CD8-positive, alpha-beta memory T cell (primary cell): ENCODE measurements at places on chromosomes 2 and 18. TPM values are rescaled to one million over a fixed set of nuclear protein-coding genes. Genes with fewer than 3 reads are reported as not detected.

DNA sequence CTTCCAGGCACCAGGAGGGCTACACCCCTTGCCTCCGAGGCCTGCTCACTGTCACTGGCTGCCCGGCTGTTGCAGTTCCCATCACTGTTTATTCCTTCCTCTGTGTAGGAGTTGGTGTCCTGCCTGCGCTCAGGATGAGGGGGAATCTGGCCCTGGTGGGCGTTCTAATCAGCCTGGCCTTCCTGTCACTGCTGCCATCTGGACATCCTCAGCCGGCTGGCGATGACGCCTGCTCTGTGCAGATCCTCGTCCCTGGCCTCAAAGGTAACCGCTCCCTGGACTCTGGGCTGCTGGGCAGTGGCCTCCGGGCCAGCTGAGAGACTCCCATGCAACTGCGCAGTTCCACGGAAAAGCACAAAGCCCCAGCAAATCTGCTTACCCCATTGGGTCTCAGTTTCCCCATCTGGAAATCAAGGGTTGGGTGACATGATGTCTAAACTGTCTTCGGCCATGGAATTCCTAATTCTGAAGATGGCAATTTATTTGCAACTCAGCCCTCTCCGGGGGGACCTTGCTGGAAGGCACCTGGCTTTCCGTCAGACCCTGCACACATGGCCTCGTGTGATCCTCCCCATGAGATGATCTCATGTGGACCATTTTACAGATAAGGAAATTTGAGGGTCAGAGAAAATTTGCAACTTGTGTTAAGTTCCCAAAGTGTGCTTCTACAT, 9.4 kb downstream of the COLEC11 start:
- DNase-seq: no peak
- no peaks in the 10 kb centered on the region for H3K4me1 ChIP-seq
- H3K36me3 ChIP-seq: no peaks in the 10 kb centered on the region
- H3K27ac ChIP-seq: no peak overlapping the region
- H3K4me3 ChIP-seq: no peak overlapping the region

Gene DSEL
- total RNA-seq: 0.46 TPM

Gene DIPK1C
- total RNA-seq: not detected

DNA sequence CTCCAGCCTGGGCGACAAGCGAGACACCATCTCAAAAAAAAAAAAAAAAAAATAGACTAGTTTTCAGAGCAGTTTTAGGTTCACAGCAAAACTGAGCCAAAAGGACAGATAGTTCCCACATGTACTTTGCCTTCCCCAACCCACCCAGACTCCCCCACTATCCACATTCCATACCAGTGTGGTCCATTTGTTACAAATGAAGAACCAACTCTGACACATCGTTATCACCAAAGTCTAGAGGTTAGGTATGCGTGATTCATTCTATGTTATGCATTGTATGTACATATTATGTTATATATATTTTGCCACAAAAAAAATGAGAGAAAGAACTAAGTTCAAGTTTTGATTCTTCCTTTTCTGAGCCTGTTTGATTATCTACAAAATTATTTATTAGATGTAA, 3.5 kb downstream of the DUSP11 start:
- no peak overlapping the region for H3K4me3 ChIP-seq
- DNase-seq: no peak
- no peaks in the 10 kb centered on the region for H3K27me3 ChIP-seq
- peaks cover 14% of the 10 kb centered on the region for H3K4me1 ChIP-seq

Gene TSPYL6
- total RNA-seq: not detected

DNA sequence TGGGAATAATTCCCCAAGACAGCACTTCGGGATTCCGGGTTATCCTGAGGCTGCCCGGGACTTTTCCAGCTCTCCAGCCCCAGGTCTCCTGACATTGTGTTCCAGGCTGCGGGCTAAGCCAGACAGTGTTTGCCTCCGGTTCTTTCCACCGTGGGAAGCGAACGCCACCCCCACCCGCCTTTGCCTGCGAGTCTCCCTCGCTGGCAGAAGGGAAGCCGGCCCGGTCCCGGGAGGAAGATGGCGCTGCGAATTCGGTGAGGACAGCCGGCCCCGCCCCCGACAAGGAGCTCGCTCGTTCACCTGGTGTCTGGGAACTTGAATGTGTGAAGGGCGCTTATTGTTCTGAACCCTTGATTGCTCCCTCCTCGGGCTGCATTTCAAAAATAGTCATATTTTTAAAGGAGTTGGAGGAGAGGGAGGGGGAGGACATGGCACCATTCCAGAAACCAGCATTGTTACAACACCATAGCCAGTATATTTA, 2.9 kb downstream of the LRATD1 start:
- H3K4me1 ChIP-seq: no peaks in the 10 kb centered on the region
- peaks cover 13% of the 10 kb centered on the region for H3K27me3 ChIP-seq
- no peaks in the 10 kb centered on the region for H3K36me3 ChIP-seq
- DNase-seq: no peak

- no peak overlapping the region for H3K27ac ChIP-seq
- peaks cover 7% of the 10 kb centered on the region for H3K36me3 ChIP-seq
- no peak for DNase-seq
- no peak overlapping the region for H3K4me3 ChIP-seq
- no peaks in the 10 kb centered on the region for H3K4me1 ChIP-seq
These were observed 56.1 kb downstream of the RHBDD1 start for GRCh38 chr2:226891780-226892590.

DNA sequence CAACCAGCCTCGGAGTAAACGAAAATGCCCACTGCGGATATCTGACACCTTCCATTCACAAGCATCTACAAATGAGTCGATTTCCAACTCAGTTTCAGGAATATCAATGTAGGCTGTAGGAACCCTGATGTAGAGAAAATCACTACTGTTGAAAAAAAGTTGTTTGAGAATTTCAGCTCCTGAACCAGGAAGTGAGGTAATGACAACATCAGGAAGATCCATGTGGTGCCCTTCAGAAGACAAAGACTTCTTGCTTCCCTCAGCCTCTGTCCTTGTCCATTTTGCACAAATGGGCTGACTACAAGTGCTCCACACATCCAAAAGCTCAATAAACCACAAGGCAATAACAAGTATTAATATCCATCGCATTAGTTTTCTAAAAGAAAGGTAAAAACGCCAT, 4.7 kb downstream of the DSEL start:
- no peaks in the 10 kb centered on the region for H3K4me1 ChIP-seq
- no peak for DNase-seq
- H3K27me3 ChIP-seq: no peaks in the 10 kb centered on the region
- no peak overlapping the region for H3K27ac ChIP-seq

DNA sequence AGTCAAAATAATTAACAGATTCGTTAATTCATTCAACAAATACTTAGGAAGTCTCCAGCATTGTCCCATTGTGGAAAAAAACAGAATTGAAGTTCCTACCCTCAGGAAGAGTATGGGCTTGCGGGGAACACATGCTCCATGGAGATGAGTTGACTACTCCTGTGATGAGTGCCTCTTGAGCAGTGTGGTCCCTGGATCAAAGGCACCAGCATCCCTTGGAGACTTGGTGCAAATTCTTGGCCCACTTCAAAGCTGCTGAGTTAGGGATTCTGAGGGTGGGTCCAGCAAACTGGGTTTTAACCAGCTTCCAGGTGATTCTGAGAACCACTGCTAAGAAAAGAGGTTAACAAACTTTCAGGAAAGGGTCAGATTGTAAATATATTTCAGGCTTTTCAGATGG, 361.6 kb downstream of the MYCN start:
- no peak overlapping the region for H3K4me3 ChIP-seq
- no peaks in the 10 kb centered on the region for H3K27me3 ChIP-seq
- H3K36me3 ChIP-seq: no peaks in the 10 kb centered on the region
- DNase-seq: no peak

DNA sequence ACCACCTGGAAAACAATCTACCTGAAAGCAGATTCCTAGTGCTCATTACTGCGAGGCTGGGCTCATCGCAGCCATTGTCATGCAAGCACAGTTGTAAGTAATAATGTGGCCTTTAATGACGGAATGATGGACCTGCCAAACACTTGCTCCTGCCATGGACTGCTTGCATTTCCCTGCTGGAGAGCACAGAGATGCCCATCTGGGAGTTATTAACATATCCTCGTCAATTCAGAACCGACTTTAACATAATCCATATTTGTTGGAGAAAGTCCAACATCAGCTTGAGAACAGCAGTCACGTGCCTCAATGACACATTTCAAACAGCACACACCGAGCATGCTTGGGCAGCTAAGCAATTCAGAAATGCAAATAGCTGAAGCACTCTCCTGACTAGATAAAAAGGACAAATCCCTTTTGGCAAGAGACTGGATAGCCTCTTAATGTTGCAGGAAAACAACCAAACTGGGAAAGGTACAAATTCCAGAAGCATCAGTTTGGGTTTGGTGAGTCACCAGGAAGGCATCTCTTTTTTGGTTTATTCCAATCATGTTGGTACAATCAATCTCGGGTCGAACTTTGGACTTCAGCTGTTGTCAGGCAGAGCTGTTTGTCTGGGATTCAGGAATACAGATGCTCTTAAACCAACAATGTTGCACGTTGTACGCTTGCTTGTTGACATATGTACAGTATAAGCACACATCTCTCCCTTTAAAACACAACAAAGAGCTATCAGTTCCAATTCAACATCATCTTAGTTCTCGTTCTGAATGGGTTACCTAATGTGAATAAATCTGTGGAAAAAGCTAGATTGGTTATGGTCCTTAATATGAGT, 395.8 kb downstream of the LNPK start:
- H3K36me3 ChIP-seq: no peaks in the 10 kb centered on the region
- DNase-seq: no peak
- H3K4me3 ChIP-seq: no peak overlapping the region
- no peak overlapping the region for H3K27ac ChIP-seq

Gene CCDC138
- total RNA-seq: 12.8 TPM

GRCh38 chr2:166627893-166628292, 133.8 kb upstream of the SCN7A start:
- H3K27ac ChIP-seq: no peak overlapping the region
- H3K4me1 ChIP-seq: no peaks in the 10 kb centered on the region
- no peak overlapping the region for H3K4me3 ChIP-seq
- no peak for DNase-seq

- no peaks in the 10 kb centered on the region for H3K27me3 ChIP-seq
- H3K36me3 ChIP-seq: no peaks in the 10 kb centered on the region
- no peak for DNase-seq
- no peak overlapping the region for H3K27ac ChIP-seq
- H3K4me1 ChIP-seq: no peaks in the 10 kb centered on the region
- H3K4me3 ChIP-seq: no peak overlapping the region
These were observed 58.2 kb downstream of the TWSG1 start for GRCh38 chr18:9392726-9393125.

- no peaks in the 10 kb centered on the region for H3K36me3 ChIP-seq
- no peak for DNase-seq
- H3K27ac ChIP-seq: no peak overlapping the region
- peaks cover 17% of the 10 kb centered on the region for H3K4me1 ChIP-seq
These were observed 156.1 kb upstream of the TRIB2 start for GRCh38 chr2:12560618-12561017.

- no peak overlapping the region for H3K27ac ChIP-seq
- H3K4me3 ChIP-seq: no peak overlapping the region
- DNase-seq: no peak
- no peaks in the 10 kb centered on the region for H3K27me3 ChIP-seq
These were observed 300.0 kb upstream of the CHAC2 start for GRCh38 chr2:53467467-53468180.

- H3K27ac ChIP-seq: no peak overlapping the region
- H3K27me3 ChIP-seq: no peaks in the 10 kb centered on the region
- H3K4me1 ChIP-seq: no peaks in the 10 kb centered on the region
- DNase-seq: no peak
- no peaks in the 10 kb centered on the region for H3K36me3 ChIP-seq
- no peak overlapping the region for H3K4me3 ChIP-seq
These were observed 102.1 kb upstream of the DLX2 start for GRCh38 chr2:172204762-172205161.

GRCh38 chr2:196278491-196278911, 107.1 kb upstream of the STK17B start:
- peaks cover 34% of the 10 kb centered on the region for H3K4me1 ChIP-seq
- H3K4me3 ChIP-seq: no peak overlapping the region
- no peak for DNase-seq
- H3K36me3 ChIP-seq: no peaks in the 10 kb centered on the region
- no peaks in the 10 kb centered on the region for H3K27me3 ChIP-seq
